ENCODE measurements at places on chromosomes 3 and 15. TPM values are rescaled to one million over a fixed set of nuclear protein-coding genes. Genes with fewer than 3 reads are reported as not detected.

- no peak for DNase-seq
These were observed 23.3 kb upstream of the ARIH1 start for GRCh38 chr15:72450805-72451204.

- no peak for DNase-seq
These were observed 118.7 kb downstream of the NUP210 start for GRCh38 chr3:13301286-13301987.

DNA sequence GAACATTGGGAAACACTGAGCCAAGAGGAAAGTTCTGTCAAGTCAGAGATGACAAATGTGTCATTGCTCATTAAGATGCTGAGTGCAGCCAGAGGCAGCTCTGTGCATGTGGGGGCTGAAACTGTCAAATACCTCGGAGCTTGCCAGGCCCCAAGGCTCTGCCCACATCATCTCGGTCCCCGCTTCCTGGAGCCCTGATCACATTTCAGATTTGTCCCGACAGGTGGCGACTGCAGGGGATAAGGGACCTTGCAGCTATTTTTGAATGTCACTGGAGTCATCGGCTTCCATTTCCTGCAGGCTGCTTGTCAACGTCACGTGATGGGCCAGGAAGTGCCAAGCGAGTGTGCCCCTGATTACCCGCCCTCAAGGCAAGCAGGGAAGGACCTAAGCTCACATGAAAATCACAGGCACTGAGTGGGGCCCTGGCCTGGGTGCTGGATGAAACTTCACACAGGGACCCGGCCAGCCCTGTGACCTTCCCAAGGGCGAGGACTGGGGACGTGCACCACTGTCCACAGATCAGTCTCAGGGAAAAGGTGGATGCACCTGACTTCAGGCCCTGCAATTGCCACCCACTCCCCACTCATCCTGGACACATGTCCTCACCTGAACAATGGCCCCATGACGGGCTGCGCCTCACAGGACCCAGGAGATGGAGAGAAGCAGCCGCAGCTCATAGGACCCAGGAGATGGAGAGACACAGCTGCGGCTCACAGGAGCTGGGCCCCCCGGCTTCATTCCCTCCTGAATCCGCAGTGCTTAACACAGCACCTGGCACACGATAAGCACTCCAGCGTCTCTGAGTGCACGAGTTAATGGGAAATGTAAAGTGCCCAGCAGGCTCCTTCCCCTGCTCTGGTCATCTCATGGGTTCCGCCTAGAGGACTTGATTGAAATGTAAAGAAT, 73.4 kb downstream of the NUP210 start:
- DNase-seq = peak; percentile 64

Gene PIGBOS1
- 9.9 TPM for total RNA-seq

- no peak for DNase-seq
These were observed 116.6 kb upstream of the PRR20G start for GRCh38 chr3:127404221-127405009.

DNA sequence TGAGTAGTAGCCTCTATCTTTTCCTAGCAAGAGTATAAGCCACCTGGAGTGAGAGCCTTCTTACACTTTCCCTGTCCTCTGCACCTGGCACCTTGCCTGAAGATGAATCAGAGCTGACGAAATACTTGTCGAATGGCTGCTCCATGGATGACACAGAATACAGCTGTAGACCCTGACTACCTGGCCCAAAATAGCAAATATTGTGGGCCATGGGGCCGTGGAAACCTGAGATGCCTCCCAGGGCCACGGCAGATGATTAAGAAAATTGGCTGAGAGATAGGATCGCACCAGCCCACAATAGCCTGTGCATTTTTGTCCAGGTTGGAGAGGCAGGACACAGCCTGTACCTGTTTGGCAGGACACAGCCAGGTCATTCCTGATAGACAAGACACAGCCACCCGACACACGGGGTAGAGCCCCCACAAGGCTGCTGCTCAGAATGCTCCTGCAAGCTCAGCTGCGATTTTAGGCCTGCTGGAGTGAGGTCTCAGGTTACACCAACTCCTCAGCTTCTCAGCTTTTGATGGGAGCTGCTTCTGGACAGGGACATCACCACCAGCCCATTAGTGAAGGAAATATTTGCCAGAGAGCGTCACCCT, 22.9 kb upstream of the TPM1 start:
- peak; percentile 59 for DNase-seq

DNA sequence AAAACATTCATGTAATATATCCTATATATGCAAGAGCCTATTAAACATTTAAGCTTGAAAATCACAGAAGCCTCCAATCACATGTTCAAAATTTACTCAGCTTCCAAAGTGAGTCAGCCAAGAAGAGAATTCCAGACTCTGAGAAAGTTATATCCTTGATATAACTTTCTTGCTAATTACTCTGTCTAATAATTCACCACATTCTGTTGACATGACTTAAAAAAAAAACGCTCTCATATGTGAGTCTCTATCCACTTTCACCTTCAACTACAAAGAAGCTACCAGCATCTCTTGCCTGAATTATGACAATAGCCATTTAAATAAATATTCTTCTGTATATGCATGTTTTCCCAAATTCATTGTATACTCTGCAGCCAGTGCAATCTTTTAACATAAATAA, 1116.3 kb upstream of the CADM2 start:
- DNase-seq = no peak

DNA sequence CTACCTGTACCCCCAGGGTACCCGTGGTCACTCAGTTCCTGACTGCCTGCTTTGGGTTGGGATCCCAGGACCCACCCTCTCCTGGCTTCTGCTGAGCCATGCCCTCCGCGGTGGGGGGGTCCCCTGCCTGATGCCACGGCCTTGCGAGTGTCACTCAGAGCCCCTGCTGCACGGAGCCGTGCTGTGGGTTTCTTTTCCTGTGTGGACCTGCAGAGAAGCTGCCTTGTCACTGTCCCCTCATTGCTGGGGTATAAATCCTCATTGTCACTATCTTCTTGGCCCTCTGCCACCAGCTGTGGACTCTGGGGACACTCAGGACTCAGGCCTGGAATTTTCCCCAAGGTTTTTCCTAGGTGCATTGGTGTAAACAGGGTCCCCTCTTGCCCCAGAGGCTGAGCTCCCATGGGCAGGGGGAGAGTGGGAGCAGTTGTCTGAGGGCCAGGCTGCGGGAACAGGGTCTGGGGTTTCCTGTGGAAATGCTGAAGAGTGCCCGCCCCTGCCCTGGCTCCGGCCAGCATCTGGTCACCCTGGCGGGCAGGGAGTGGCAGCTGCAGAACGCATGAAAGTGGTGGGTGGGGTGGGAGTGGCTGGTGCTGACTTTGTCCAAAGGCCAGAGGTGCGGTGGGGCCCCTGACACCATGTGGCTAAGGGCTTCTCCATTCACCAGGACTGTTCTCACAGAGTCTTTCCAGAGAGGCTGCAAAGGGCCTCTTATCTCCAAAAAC, 191.7 kb downstream of the GOLGA6L6 start:
- DNase-seq = no peak

- DNase-seq = no peak
These were observed 36.8 kb upstream of the MAP3K13 start for GRCh38 chr3:185325946-185326791.

GRCh38 chr3:19190602-19191001, 42.3 kb downstream of the KCNH8 start:
- DNase-seq = no peak

DNA sequence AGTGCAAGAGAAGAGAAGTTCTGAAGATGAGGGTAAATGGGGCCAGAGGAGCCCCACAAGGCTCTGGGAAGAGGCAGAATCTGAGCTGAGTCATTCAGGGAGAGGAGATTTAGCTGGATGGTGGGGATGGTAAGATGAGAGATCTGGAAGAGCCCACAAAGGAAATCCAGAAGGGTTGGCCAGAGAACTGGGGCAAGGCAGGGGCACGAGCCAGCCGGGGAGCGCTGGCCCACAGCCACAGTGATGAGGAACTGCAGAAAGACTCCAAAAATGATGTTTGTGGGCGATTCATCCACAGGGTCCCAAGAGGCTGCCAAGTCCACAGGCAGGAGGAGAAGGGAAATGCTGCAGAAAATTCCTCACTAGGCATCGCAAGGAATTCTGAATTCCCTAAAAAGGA, 75.9 kb upstream of the ATP2B2 start:
- DNase-seq = no peak

Gene SCG3
- total RNA-seq = 0.18 TPM

Gene RARRES1
- total RNA-seq = 48.5 TPM

- DNase-seq = no peak
These were observed 11.7 kb upstream of the RARRES1 start for GRCh38 chr3:158743664-158744566.

Gene CDHR4
- 0.62 TPM for total RNA-seq

GRCh38 chr15:82986442-82986780, 401 bp downstream of the RAMAC start:
- no peak for DNase-seq

- no peak for DNase-seq
These were observed 41.3 kb downstream of the ST6GAL1 start for GRCh38 chr3:186971578-186971977.

GRCh38 chr15:65632780-65633375, 11.1 kb downstream of the SLC24A1 start:
- DNase-seq = no peak

- no peak for DNase-seq
These were observed 451.0 kb downstream of the EPHB1 start for GRCh38 chr3:135246027-135246426.

- DNase-seq = no peak
These were observed 413.5 kb upstream of the THBS1 start for GRCh38 chr15:39167164-39168058.

DNA sequence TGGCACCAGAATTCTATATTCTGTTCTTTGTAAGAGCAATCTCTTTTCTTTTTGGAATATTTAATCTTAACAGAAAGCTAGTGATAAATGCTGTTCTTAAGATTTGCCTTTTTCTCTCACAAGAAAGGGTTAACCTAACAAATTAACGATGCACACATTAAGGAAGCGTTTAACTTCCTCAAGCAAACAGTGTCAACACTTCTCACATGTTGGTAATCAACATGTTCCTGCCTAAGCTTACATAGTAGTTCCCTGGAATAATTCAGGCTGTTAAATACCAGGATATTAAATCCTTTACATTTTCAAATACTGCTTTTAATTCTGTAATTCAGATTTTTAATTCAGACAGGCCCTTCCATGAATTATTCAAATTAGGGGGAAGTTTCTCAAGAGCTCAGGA, 67.4 kb upstream of the RPL35A start:
- no peak for DNase-seq

DNA sequence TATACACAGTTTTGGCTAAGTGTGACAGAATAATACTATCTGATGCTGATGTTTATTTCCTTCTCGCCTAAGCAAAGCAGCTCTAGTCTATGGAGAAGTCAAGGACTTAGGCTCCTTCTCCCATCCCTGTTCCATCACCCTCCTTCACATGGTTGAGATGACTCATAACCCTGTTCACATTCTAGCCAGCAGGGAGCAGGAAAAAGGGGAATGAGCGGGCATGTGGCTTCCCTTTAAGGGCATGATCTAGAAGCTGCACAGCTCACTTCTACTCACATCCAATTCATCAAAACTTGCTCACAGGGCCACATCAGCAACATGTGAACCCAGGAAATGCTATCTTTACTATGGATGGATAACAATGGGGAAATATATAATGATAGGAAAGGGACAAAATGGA, 40.9 kb downstream of the CBLB start:
- DNase-seq = no peak

DNA sequence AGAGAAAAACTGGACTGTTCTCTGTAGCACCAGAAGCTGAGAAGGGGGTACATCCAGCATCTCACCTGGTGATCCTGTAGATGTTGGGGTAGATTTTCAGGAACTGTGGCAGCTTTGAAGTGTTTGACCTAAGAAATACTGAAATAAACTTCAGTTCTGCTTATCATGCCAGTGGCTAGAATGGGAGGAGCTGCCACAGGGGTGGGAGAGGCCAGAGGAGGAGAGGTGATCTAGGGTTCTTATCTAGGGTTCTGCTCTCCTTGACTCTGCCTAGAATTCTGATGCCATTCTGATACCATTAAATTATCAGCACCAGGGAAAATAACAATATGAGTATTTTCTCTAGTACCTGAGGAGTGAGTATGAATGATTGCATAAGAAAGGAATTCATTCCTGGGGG, 10.2 kb upstream of the CPOX start:
- DNase-seq = no peak

- no peak for DNase-seq
These were observed 752.6 kb upstream of the NR2F2 start for GRCh38 chr15:95577927-95578326.

- DNase-seq = peak; percentile 97
These were observed 72.4 kb downstream of the RBPMS2 start for GRCh38 chr15:64702816-64703631.

GRCh38 chr15:81088470-81089013, 45.5 kb upstream of the CFAP161 start:
- no peak for DNase-seq

Gene TMEM108
- 1.5 TPM for total RNA-seq

- DNase-seq = no peak
These were observed 14.9 kb downstream of the ACOX2 start for GRCh38 chr3:58521917-58522631.

Gene CTXN2
- total RNA-seq = not detected

DNA sequence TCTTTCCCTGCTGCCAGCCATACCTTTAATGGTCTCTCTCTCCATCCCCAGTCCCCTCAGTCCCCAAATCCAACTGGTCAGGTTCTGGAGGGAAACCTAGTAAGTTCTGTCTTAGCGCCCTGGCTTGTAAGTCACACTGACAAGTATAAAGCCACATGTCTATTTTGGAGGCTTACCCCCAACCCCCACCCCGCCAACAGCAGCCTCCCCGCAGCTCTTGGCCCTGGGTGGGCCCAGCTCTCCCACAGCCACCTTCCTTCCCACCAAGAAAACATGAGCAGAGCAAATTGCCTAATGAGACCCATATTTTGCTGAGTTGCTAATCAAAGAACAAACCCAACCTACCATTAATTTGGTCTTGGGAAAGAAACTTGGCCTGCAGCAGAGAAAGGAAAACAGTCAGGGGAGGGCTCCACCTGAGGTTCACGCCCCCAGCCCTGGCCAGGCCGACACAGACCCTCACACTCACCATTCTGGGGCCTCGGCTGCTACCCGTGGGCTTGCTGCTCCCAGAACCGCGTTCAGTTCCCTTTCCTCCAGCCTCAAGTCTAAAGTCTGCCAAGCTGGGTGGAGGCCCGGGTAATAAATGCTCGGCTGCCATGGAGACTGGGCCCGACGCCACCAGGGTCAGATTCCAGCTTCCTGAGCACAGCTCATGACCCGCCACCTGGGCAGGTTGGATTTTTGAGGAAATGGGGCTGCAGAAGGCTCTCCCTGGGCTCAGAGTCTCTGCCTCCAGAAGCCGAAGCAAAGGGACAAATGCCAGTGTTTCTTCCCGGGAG, at the start of gene CALML4:
Gene CALML4 (minus strand): TSS at position 557 of the 782 bp plus-strand sequence. CDS start 85 bp downstream, at position 472.
- peak; percentile 79 for DNase-seq

DNA sequence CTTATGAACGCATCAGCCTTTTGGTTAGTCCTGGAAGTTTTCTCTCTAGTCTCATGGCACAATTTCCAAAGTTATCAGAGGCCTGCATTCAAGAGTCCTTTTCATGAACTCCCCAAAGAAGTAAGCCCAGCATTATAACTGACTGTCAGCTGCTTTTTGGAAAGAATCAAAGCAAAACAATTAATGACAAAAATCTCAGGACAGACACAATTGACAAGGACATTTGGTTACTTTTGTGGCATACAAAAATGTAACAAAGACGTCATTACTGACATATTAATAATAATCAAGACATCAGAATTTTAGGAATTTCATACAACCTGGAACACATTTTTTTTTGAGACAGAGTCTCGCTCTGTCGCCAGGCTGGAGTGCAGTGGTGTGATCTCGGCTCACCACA, 21.2 kb downstream of the KATNBL1 start:
- DNase-seq = no peak

Gene CAV3
- not detected for total RNA-seq

GRCh38 chr3:68467465-68467864, 464.9 kb downstream of the TAFA4 start:
- DNase-seq = no peak

Measured in ureter (tissue), 1 donor.